ENCODE measurements at places on chromosomes 4 and X.
A peak's percentile ranks its signal among the peaks of the same experiment; 100 is the strongest.

DNA sequence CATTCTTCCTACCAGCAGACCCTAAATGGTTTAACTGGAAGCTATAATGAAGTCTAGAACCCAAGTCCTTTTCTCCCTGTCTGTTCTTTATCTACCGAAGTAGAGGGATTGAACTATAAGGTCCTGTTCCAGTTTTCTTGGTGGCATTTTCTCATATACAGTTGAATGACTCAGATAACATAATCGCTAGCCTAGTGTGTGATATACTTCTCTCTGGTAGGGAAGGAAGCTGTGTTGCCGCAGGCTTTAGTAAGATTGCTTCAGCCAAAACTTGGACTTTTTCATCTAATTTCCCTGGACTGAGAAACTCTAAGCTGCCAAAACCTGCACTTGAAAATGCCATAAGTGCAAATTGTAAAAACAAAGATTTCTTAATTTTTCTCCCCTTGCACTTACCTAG, 123.4 kb downstream of the NWD2 start:
- no peak for DNase-seq

DNA sequence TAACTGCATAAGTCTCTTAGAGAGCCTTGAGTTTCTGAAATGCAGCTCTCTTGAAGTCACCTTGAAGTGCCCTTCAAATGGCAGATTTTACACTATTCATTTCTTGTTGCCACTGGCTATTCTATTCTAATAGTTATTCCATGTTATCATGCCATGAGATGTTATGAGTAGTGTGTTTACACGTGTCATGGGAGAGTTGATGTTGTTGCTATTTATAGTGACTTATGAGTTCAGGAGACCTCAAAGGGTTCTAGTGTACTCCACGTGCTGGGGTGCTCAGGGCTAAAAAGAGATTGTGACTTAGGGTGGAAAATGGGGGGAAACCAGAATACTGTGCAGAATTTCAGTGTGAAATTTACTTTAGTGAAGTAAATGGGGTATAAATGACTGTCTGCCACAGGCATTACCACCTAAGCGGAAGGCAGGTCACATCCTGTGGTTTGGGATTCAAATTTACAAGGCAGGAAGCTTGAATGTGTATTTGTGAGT, 77.1 kb upstream of the SLC4A4 start:
- DNase-seq = no peak

- no peak for DNase-seq
These were observed 5.1 kb upstream of the CXCL10 start for GRCh38 chr4:76028350-76028765.

DNA sequence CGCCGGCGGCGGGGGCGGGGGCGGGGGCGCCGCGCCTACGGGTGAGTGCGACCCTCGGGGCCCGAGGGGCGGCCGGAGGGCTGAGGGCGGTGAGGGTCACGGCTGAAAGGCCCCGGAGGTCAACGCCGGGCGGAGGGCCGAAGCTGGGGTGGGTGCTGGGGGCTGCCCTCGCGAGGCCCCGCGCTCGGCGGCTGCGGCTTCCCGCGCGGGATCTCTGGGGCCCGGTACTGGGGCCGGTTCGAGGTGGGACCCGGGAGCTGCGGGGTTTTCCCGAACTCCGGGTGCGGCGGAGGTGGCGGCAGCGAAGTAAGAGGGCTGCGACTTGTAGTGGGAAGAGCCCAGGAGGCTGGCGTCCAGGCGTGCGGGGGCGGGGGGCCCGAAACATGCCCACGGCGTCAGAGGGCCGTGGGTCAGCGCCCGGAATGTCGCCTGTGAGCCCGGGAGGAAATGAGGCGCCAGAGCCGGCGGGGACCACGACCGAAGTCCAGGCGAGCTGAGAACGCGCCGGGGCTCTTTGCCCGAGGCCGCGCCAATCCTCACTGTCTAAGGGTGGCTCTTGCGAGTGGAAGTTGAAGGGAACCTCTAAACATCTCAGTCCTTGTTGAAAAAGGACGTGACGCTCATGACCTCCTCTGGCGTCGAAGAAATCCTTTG, 407 bp downstream of the IL13RA1 start:
- no peak for DNase-seq

GRCh38 chr4:113760795-113761619, 531 bp downstream of the CAMK2D start:
- peak; percentile 23 for DNase-seq

DNA sequence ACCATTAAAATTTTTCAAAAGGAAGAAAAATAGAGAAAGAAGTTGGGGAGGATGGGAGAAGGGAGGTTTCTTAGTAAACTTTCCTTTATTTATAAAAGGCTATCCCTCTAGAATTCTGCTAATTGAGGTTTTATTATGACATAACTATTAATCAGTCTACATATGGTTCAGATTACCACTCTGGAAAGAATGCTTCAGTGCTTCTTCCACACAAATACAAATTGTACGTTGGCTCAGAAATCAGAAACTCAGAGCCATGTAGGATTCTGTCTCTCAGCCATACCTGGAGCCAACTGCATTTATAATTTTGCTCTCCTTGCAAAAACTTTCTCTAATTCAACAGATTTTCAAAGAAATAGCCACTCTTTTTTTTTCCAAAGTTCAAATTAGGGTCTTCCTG, 37.1 kb downstream of the SRPX start:
- no peak for DNase-seq

DNA sequence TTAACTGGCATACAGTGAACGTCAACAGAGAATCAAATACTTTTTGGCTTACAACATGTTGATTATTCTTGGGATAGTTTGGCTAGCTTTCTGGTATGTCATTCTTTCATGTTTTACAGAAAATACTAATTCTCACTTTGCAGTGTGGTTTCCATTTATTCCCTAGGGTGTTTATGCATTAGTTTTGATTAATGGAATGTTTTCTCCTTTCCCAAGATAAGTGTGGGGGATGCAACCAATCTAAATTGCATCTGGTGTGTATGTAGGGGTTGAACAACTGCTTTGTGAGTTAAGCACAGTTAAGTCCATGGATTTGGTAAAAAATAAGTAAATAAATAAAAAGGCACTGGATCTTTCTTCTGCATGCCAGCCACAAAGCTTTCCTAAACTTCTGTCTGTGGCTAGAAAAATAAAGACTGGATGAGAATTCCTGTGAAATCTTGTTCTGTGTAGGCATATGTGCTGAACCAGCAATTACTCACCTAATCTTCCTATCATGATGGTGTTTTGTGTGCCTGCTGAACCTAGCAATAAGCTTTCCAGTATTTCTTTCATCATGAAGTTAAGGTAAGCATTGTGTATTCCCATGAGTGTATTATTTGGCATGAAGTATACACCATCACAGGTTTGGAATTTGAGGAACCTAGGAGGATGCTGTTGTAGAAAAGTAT, 50.6 kb upstream of the TENM3 start:
- DNase-seq = no peak

DNA sequence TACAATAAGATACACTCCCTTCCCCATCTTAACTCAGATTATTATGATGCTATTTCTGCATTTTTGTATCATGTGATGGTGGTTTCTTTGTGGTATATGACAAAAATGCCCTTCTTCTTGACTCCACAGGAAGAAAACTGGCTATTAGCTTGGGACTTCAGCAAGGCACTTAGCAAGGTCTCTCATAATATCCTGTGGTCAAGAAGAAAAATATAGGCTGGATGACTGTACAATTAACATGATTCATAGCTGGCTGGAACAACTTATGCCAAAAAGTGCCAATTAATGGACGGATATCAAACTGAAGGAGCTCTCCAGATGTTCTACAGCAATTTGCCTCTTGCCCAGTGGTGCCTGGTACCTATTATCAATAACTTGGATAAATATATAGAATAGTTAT, 2.3 kb upstream of the MID1IP1 start:
- peak; percentile 35 for DNase-seq

DNA sequence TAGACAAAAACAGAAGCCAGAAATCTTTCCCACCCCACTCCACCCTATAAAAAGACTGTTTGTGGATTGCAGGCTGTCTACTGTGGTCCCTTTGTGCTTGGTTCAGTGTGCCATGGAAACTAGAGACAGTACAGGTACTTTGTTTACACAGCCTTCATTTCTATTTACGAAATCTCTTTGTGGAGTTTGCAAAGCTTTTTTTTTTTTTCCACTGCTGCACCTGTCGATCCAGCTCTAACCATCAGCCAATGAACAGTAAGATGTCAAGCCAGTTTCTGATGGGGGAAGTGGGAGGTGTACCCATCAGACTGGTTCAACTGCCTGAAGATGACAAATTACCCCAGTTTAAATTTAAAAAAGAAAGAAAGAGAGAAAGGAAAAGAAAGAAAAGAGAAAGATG, 20.2 kb upstream of the LRBA start:
- DNase-seq = no peak

Measured in COLO829 (cell line).